ENCODE measurements at places on chromosomes 7 and 10. TPM values are rescaled to one million over a fixed set of nuclear protein-coding genes. Genes with fewer than 3 reads are reported as not detected.

LRMDA gene
- not detected for total RNA-seq

OR2A1 gene
- not detected for total RNA-seq

GCK gene
- total RNA-seq = 0.13 TPM

CYP2E1 gene
- 0.37 TPM for total RNA-seq

ZNF138 gene
- total RNA-seq = 6.9 TPM

OR6B1 gene
- not detected for total RNA-seq

CFAP43 gene
- total RNA-seq = 0.16 TPM

ZPBP gene
- total RNA-seq = not detected

CPA5 gene
- not detected for total RNA-seq

ACSM6 gene
- total RNA-seq = not detected

MAGI2 gene
- 0.82 TPM for total RNA-seq

APBB1IP gene
- total RNA-seq = not detected

MMP21 gene
- not detected for total RNA-seq

KCP gene
- total RNA-seq = not detected

PDZD7 gene
- 0.50 TPM for total RNA-seq

TMEM178B gene
- total RNA-seq = not detected

MSMB gene
- not detected for total RNA-seq

STOX1 gene
- 1.6 TPM for total RNA-seq

RBP3 gene
- total RNA-seq = not detected

CAMK1D gene
- total RNA-seq = 3.9 TPM

PAPOLB gene
- total RNA-seq = not detected

DNAH11 gene
- 13.1 TPM for total RNA-seq

CACNA2D1 gene
- total RNA-seq = 31.6 TPM

HOXA13 gene
- total RNA-seq = 2.5 TPM

Measured in SJSA1 (cell line).